ENCODE measurements at places on chromosomes 12 and 14.

DNA sequence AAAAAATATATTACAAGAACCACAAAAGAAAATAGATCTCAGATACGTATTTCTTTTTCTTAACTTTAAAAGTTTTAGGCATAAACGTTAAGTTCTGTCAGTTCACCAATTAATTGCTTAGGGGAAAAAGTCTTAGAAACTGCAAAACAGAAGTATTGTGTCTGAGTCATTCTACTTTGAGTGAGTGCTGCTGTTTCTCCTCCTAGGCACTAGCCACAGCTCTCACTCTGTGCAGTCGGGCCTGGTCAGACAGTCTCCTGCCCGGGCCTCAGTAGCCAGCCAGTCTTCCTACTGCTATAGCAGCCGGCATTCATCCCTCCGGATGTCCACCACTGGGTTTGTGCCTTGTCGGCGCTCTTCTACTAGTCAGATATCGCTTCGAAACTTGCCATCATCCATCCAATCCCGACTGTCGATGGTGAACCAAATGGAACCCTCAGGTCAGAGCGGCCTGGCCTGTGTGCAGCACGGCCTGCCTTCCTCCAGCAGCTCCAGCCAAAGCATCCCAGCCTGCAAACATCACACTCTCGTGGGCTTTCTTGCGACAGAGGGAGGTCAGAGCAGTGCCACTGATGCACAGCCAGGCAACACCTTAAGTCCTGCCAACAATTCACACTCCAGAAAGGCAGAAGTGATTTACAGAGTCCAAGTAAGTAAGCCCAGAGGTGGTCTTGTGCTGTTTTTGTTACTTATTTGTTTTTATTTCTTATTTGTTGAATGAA is 201.3 kb downstream of the PCNX1 start:
- DNase-seq = no peak
- H3K4me3 ChIP-seq = no peak overlapping the region
- no peaks in the 10 kb centered on the region for H3K4me1 ChIP-seq
- peaks cover 3% of the 10 kb centered on the region for H3K36me3 ChIP-seq
- H3K27me3 ChIP-seq = no peaks in the 10 kb centered on the region

DNA sequence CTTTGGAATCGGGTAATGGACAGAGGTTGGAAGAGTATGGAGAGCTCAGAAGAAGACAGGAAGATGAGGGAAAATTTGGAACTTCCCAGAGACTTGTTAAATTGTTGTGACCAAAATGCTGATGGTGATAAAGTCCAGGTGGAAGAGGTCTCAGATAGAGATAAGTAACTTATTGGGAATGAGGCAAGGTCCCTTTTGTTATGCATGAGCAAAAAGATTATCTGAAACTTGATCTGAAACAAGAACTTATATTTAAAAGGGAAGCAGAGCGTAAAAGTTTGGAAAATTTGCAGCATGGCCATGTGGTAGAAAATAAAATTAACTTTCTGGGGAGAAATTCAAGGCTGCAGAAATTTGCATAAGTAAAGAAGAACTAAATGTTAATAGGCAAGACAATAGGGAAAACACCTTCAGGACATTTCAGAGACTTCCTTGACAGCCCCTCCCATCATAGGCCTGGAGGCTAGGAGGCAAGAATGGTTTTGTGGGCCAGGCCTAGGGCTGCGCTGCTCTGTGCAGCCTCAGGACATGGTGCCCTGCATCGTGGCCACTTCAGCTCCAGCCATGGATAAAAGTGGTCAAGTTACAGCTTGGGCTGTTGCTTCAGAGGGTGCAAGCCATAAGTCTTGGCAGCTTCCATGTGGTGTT is 425.7 kb upstream of the PRICKLE1 start:
- no peaks in the 10 kb centered on the region for H3K27me3 ChIP-seq
- no peak overlapping the region for H3K27ac ChIP-seq
- H3K36me3 ChIP-seq = peaks cover 9% of the 10 kb centered on the region
- no peak overlapping the region for H3K4me3 ChIP-seq

- H3K27ac ChIP-seq = no peak overlapping the region
- H3K4me3 ChIP-seq = no peak overlapping the region
- H3K36me3 ChIP-seq = no peaks in the 10 kb centered on the region
- no peaks in the 10 kb centered on the region for H3K27me3 ChIP-seq
These were observed 206.3 kb downstream of the ACSS3 start for GRCh38 chr12:81284137-81284536.

- H3K36me3 ChIP-seq = no peaks in the 10 kb centered on the region
- no peaks in the 10 kb centered on the region for H3K4me1 ChIP-seq
- no peak overlapping the region for H3K27ac ChIP-seq
- no peak for DNase-seq
- H3K27me3 ChIP-seq = no peaks in the 10 kb centered on the region
These were observed 33.0 kb downstream of the BEGAIN start for GRCh38 chr14:100554082-100554677.

GRCh38 chr12:93502802-93503623 is 35.7 kb downstream of the MRPL42 start:
- DNase-seq = peak; percentile 51
- no peaks in the 10 kb centered on the region for H3K4me1 ChIP-seq
- H3K4me3 ChIP-seq = no peak overlapping the region
- no peaks in the 10 kb centered on the region for H3K27me3 ChIP-seq

- H3K4me1 ChIP-seq = peaks cover 9% of the 10 kb centered on the region
- no peak for DNase-seq
- peaks cover 24% of the 10 kb centered on the region for H3K27me3 ChIP-seq
- peak overlapping the region; percentile 77 for H3K4me3 ChIP-seq
- no peak overlapping the region for H3K27ac ChIP-seq
- H3K36me3 ChIP-seq = no peaks in the 10 kb centered on the region
These were observed 32.0 kb downstream of the MYL2 start for GRCh38 chr12:110888256-110888991.

- H3K4me3 ChIP-seq = no peak overlapping the region
- H3K27me3 ChIP-seq = no peaks in the 10 kb centered on the region
- no peak for DNase-seq
- H3K27ac ChIP-seq = no peak overlapping the region
These were observed 11.1 kb upstream of the SELPLG start for GRCh38 chr12:108644811-108645120.

GRCh38 chr12:17456486-17456885 is 633.5 kb downstream of the RERGL start:
- no peak overlapping the region for H3K4me3 ChIP-seq
- no peaks in the 10 kb centered on the region for H3K36me3 ChIP-seq
- no peaks in the 10 kb centered on the region for H3K4me1 ChIP-seq

GRCh38 chr14:86196471-86196870 is 666.5 kb downstream of the FLRT2 start:
- H3K36me3 ChIP-seq = no peaks in the 10 kb centered on the region
- no peak overlapping the region for H3K27ac ChIP-seq
- no peaks in the 10 kb centered on the region for H3K27me3 ChIP-seq
- DNase-seq = no peak

DNA sequence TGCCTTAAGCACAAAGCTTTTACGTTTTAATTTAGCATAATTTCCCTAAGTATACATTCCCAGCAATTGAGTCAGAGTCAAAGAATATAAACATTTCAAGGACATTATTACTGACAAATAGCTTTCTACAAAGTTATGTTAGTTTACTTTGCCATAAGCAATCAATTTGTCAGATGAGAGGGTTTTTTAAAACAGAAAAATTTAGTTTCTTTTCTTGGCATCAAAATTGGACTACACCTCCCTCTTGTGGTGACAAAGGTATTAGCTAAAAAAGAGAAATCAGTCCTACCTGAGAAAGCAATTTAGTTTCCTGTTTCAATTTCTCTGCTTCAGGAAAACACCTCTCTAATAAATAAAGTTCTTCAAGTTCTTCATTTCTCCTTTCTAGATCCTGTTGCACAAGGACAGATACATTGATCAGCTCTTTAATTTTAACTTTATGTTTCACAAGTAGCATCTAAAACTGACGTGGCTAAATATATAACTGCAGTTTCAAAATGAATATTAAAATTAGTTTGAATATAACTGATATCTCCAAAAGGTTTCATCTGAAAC is 39.9 kb downstream of the DNAI7 start:
- no peak overlapping the region for H3K27ac ChIP-seq
- no peaks in the 10 kb centered on the region for H3K4me1 ChIP-seq
- no peak for DNase-seq

DNA sequence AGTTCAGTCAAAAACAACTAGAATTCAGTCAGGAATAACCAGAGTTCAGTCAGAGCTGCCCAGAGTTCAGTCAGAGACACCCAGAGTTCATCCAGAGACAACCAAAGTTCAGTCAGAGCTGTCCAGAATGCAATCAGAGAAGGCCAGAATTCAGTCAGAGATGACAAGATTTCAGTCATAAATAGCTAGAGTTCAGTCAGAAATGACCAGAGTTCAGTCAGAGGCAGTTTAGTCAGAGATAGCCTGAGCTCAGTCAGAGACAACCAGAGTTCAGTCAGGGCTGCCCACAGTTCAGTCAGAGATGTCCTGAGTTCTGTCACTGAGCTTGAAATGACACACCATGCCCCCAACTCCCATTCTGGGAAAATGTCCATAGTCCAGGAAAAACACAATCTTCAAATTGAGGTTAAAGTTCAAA is 1102.8 kb downstream of the BCL11B start:
- H3K4me1 ChIP-seq = peaks cover 12% of the 10 kb centered on the region
- H3K4me3 ChIP-seq = no peak overlapping the region
- H3K27me3 ChIP-seq = no peaks in the 10 kb centered on the region
- no peaks in the 10 kb centered on the region for H3K36me3 ChIP-seq
- no peak for DNase-seq

DNA sequence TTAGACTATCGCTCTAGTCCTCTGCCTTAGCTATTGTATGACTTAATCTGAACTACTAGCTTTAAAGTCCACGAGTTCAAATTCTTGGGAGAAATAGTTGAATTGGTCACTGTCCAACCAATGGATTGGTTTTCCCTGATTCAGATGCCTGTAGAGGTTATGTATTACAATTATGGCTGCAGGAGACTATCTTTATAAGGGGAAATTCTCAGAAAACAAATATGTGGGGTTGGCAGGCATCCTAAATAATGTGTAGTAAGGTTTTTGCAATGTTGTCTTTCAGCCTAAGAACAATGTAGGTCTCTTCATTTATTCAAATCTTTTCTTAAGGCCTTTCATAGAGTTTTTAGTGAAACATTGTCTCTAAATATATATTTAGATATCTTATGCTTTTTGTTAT is 26.9 kb downstream of the MYRFL start:
- DNase-seq = no peak
- no peaks in the 10 kb centered on the region for H3K27me3 ChIP-seq
- H3K27ac ChIP-seq = no peak overlapping the region
- H3K4me1 ChIP-seq = peaks cover 7% of the 10 kb centered on the region
- peaks cover 7% of the 10 kb centered on the region for H3K36me3 ChIP-seq

DNA sequence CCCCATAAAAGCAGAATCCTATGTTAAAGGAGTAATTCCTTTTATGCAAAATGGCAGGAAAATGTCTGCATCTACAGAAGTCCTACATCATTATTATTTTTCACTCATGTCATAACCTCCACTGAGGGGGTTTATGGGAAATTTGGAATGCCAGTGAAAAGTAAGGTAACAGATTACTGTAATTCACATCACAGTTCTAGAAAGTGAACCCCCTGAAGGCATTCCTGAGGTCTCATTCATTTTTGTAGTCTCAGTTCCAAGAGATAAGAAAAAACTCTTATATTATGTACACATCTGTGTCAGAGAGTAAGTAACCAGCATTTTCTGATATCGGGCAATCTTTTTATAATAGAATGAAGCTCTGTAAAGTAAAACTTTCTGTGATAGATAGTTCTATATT is 28.8 kb upstream of the BCAT1 start:
- H3K27me3 ChIP-seq = no peaks in the 10 kb centered on the region
- H3K4me3 ChIP-seq = no peak overlapping the region
- no peaks in the 10 kb centered on the region for H3K36me3 ChIP-seq
- DNase-seq = no peak
- peaks cover 7% of the 10 kb centered on the region for H3K4me1 ChIP-seq
- no peak overlapping the region for H3K27ac ChIP-seq

GRCh38 chr14:37834275-37834674 is 238.8 kb downstream of the TTC6 start:
- no peak overlapping the region for H3K27ac ChIP-seq
- H3K4me1 ChIP-seq = no peaks in the 10 kb centered on the region
- H3K27me3 ChIP-seq = no peaks in the 10 kb centered on the region
- H3K36me3 ChIP-seq = peaks cover 14% of the 10 kb centered on the region
- DNase-seq = no peak

All from neural crest cell (in vitro differentiated cells).